SIG-M5 (cell line): ENCODE measurements at places on chromosomes 5 and 9.

DNA sequence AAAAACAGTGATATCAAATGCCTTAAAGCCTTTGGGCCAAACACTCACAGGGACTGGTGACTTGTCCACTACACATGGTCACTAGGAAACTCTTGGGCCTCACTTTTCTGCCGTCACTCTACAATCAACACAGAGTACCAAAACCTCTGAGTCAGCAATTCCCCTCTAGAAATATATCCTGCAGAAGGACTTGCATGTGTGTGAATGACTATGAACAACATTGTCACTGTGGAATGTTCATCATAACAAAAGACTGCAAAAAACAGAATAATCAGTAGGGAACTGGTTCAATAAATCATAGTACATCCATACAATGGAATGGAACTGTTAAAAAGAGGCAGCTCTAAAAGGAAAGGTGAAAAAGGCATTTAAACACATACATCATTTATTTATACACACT is 44.1 kb upstream of the SMU1 start:
- no peak for DNase-seq

GRCh38 chr9:25752398-25752797 is 74.2 kb upstream of the TUSC1 start:
- no peak for DNase-seq

DNA sequence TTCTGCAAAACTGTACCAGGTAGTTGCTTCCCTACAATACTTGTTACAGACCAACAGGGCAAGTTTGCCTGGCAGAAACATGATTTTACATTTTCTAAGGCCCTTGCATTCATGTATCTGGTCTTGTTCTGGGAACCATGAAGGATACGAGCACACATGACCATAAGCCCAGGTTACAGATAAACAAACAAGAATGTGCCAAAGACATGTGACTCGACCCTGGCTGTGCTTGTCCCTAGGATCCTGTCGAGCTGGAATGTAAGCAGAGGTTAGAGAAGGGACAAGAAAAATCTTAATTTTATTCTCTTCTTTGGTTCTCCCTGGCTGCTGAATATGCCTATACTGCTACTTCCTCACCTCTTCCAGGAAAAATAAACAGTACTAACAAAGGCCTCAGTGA is 32.5 kb downstream of the PTCH1 start:
- DNase-seq: no peak

DNA sequence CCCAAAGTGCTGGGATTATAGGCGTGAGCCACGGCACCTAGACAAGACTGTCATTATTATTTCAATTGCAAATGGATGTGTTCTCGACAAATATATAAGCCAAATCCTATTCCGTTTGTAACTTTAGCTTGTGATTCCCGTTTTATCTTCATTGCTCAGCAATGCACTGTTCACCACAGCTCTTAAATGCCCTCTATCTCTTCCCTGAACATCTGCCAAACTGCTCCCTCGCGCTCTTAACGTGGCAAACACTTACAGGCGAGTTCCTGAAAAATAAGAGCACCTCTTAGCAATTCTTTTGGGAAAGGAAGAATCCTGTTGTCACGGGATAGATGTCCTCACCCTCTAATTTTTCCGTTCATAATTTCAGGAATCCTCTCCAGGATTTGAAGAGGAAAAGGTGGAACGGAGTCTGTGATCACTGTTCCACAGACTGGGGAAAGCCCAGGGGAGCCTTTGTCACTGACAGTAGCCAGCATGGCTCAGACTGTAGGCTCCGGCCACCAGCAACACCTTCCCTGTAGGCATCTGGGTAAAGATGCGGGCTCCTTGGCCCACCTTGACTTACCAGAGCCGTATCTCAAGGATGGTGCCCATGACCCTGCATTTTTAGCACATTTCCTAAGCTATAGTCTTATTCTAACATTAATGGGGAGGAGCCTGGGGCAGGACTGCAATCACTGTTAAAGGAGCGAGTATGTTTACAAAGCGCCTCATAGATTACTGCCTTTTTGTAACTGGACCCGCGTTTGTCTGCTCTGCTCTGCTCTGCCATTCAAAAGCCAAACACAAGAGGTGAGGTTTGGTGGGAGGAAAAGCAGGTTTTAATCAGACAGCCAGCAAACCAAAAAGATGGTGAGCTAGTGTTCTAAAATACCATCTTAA is 20.2 kb upstream of the GNPDA1 start:
- DNase-seq: no peak

DNA sequence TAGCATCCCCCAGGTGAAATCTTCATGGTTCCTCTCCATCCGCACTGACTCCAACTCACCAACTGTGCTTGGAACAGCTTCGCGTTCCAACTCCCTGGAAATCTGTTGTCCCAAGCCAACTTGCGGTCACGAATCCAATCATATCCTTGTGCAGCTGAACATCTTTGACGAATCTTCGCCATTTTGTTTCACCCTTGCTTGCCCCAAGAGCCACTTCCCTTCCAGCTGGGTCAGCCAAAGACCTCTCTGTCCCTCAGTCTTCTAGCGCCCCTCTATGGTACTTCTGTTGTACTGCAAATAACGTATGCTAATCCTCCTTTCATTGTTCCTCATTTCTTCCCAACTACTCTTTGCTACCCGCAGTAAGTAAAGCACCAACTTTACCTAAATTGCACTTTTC is 61.0 kb upstream of the TARS1 start:
- no peak for DNase-seq
